ENCODE measurements at places on chromosomes 1 and 21.

- peak; percentile 87 for DNase-seq
Observed at GRCh38 chr1:91345395-91346005, 59.1 kb downstream of the HFM1 start.

DNA sequence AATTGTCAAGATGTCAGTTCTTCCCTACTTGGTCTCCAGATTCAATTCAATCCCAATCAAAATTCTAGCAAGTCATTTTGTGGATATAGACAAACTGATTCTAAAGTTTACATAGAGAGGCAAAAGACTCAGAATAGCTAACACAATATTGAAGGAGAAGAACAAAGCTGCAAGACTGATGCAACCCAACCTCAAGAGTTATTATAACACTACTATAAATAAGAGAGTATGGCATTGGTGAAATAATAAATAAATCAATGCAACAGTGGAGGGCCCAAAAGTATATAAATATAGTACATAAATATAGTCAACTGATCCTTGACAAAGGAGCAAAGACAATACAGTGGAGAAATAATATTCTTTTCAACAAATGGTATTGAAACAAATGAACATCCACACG, 49.7 kb downstream of the PRPF38A start:
- DNase-seq: no peak

DNA sequence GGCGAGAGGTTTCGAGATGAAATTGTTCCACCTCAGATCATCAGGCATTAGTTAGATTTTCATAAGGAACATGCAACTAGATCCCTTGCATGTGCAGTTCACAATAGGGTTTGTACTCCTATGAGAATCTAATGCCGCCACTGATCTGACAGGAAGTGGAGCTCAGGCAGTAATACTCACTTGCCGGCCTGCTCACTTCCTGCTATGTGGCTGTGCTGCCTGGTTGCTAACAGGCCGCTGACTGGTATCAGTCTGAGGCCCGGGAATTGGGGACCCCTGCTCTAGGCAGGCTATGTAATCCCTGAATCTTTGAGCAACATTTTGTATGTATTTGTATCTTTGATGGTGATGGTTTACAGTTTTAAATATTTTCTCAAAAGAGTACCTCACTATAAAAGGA, 32.5 kb downstream of the XKR8 start:
- DNase-seq: no peak

DNA sequence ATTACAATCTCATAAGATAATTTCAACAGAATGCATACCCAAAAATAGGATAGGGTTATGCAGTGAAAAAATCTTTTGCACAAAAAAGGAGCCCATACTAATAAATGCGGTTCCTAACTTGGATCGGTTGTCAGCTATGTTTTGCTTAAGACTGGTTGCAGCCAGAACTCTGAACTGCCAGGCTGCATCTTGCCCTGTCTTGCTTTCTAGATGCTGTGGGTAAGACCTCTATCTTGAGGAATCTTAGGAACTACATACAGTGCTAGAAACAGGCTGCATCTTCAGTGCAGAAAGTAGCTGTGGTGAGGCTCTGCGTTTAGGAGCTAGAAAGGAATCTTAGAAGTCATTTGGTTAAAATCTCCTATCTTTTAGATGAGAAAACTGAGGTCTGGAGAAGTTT, 45.6 kb upstream of the PLA2G4A start:
- no peak for DNase-seq

DNA sequence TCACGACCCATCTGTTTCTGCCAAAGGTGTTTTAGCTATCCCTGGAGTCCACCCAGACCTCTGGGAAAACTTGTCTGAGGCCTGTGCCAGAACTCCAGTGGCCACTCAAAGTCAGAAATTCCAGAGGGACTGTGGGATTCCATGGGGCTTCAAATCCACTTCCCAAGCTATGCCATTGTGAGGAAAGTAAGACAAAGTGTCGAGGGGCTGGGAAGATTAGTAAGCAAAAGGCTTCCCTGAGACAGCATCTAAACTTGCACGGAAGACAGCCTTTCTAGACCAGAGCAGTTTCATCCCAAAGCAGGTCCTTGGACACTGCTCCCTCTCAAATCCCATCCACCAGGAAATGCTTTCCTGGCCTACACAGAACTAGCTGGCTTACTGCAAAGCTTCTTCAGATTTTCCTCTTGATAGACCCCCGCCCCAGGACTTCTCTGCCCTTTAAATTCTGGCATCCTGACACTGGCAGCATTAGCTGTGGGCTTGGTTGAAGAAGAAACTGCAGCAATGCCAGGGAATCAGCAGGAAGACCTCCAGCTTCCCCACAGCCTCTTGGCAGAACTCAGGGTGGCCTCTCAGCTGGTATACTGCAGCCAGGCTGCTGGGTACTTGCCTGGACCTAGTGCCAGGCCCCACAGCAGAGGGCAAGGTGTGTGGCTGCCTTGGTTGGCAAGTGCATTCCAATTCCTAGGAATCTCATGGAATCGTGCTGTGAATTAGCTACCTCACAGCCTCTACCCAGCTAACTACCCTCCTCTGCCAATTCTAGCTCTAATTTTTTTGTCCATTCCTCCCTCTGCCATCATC, 27.3 kb upstream of the LMX1A start:
- DNase-seq: no peak

DNA sequence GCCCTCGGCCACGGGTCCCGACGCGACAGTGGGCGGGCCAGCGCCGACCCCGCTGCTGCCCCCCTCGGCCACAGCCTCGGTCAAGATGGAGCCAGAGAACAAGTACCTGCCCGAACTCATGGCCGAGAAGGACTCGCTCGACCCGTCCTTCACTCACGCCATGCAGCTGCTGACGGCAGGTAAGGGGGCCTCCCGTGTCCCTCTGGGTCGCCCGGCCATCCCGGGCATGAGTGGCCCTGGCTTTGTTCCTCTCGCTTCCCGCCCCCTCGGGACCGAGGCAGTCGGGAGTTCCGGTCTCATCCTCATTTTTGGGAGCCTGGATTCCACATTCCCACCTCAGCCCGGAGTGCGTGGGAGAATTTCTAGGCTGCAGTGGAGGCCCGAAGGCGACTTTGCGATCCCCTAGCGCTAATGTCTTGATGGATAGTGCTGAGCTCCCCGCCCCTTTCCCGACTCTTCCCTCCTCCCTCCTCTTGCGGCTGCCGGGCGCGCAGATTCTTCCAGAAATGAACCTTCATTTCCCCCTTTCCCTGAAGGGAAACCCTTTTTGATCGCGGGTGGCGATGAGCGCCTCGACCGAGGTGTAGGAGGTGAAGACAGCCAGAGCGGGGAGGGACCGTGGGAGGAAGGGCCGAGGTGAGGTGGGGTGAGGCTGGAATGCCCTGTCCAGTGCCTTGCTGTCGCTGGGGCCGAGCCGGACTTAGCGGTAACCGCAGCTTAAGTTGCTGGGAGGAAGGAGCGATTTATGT, 705 bp downstream of the KHDRBS1 start:
- peak; percentile 30 for DNase-seq

DNA sequence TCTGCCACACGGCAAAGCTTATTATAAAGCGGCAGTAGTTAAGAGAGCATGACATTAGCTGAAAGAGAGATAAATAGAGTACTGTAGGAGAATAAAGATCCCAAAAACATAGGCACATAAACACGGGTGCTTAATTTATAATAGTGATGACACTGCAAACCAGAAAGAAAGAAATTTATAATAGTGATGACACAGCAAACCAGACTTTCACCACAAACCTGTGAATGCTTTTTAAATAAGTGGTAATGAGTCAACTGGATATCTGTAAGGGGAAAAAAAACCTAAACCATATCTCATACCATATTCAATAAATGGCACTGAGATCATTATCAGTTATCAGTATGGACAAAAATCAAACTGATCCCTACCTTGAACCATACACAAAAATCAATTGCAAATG, 25.5 kb downstream of the USP1 start:
- no peak for DNase-seq

- DNase-seq: no peak
Observed at GRCh38 chr1:81125672-81126071, 675.1 kb upstream of the ADGRL2 start.

DNA sequence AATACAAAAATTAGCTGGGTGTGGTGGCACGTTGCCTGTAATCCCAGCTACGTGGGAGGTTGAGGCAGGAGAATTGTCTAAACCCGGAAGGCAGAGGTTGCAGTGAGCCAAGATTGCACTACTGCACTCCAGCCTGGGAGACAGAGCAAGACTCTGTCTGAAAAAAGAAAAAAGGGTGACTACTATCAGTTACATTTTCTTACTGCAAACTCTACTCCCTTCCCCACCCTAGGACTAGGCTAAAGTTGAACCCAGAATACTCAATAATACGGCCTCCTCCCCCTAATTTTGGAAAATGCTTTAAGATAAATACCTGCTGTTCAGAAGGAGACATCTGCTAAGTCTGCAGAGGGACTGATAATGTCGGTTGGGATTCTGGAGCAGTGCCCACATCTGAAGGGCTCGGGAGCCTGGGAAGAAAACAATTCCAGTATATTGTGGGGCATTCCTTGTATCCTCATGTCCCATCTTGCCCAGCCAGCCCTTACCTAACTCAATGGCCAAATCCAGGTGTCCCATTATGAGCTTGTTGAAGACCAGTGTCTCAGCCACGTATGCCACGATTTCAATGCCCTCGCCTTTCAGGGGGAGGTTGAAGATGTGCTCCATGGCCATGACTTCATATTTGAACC, 89.7 kb downstream of the ADCY10 start:
- no peak for DNase-seq

- DNase-seq: no peak
Observed at GRCh38 chr1:23899070-23899469, 14.1 kb downstream of the CNR2 start.

DNA sequence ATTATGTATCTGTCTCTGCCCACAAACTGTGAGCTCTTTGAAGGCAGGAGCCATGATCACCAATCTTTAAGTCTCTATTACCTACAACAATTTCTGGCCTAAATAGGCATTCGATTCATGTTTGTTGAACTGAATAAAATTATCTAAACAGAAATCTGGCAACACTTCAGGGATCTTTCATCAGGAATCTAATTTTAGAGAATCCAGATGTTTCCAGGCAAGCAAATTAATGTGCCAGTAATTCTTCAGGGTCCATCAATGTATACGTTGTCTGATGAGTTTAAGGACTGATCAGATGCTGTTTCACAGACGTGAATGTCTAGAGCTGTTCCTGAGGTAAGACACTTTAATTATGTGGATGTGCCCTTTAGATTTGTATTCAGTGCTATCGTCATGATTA, 524.4 kb downstream of the PTPRC start:
- no peak for DNase-seq

DNA sequence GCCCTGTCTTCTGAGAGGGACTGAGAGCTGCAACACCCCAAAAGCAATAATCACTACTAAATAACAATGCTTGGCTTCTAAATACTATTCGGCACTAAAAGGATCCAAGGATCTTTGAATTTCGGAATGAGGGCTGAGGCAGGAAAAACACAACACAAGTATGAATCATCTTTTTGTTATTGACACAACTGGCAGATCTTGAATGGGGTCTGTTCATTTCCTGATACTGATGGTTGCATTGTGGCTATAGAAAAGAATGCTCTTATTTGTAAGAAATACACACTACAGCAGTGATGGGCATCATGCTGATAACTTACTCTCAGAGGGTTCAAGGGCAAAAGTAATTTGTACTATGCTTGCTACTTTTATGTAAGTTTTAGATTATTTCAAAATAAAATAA, 149.2 kb upstream of the PLD5 start:
- peak; percentile 26 for DNase-seq

DNA sequence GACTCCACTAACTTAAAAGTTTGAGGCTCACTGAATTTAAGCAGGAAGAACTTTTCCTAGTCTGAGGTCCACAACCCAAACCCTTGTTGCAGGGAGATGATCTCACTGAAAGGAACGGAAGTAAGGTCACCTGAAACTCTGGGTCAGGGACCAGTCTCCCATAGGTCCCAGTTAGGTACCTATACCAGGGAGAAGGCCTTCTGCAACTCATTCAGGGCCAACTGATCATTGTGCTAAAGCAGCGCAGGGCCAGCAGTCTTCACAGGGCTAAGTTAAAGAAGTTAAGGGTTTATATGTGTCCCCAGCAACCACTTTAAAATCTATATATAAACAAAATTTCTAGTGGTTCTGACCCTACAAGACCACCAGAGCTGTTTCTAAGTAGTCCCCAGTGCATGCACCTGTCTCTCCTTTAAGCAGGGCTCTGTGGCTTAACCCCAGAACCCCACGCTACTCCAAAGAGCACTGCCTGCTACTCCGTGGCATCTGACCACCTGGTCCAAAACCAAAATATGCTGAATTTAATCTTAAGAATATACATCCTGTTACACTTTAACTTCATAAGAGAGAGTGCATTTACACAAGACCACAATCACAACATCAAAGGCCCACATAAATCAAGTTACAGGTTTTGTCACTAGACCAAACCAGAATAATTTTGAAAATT, 2.8 kb downstream of the SRSF10 start:
- DNase-seq: no peak

DNA sequence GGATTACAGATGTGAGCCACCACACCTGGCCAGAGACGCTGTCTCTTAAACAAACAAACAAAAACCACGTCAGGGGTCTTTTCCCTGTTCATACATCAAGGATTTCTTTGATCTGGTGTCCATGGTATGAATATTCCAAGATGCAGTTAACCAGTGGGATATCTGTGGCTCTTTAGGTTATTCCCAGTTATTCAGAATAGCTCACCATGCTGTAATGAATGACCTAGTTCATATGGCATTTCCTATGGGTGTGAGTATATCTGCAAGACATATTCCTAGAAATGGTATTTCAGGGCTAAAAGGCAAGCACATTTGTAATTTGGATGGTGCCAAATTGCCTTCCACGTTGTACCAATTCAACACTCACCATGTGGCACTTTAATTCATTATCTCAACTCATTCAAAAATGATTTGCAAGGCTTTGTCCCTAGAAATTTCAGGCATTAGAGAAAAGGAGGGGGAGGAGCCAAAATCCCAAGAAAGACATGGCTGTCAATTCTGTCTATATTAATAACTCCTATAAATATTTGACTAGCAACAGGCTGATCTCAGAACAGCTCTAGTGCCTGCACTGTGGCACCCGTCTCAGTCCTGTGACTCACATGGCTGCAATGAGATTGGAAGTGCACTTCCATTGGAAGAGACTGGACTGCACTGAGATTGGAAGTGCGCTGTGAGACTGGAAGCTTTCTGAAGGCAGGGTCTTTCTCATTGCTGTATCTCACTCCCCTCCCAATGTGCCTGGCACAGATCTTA, 6.0 kb upstream of the STMN1 start:
- DNase-seq: no peak

DNA sequence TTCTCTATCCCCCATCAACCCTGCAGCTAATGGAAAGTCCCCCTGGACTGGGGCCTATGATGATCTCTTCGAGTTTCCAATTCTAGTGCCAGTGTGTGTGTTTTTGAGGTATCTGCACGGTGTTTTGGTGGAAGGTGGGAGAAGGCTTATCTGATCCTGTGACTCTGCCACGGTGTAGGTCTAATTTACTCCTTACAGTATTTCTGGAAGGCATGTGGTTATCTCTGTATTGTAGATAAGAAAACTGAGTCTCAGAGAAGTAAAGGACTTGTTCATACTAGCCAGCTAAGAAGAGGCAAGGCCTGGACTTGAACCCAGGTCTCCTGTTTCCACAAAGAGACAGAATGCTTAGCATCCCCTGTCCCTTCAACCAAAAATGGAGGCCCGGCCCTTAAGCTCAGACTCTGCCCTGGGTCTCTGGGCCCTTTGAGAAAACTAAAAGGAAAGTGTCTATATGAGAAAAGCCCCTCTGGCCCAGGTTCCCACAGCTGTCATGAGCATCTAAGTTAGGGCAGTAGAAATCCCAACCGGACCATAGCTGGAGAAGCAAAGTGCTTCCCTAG, 20.3 kb downstream of the RIMS3 start:
- DNase-seq: no peak

- no peak for DNase-seq
Observed at GRCh38 chr1:209094384-209094783, 489.1 kb upstream of the CAMK1G start.

GRCh38 chr1:47784497-47784822, 212.7 kb downstream of the TRABD2B start:
- no peak for DNase-seq
